CD14-positive monocyte (primary cell): ENCODE measurements at places on chromosomes 5 and 9.

- no peak for DNase-seq
Observed at GRCh38 chr5:112549605-112550166, 130.6 kb upstream of the EPB41L4A start.

GRCh38 chr5:110544603-110545002, 181.9 kb downstream of the TMEM232 start:
- DNase-seq, result no peak

DNA sequence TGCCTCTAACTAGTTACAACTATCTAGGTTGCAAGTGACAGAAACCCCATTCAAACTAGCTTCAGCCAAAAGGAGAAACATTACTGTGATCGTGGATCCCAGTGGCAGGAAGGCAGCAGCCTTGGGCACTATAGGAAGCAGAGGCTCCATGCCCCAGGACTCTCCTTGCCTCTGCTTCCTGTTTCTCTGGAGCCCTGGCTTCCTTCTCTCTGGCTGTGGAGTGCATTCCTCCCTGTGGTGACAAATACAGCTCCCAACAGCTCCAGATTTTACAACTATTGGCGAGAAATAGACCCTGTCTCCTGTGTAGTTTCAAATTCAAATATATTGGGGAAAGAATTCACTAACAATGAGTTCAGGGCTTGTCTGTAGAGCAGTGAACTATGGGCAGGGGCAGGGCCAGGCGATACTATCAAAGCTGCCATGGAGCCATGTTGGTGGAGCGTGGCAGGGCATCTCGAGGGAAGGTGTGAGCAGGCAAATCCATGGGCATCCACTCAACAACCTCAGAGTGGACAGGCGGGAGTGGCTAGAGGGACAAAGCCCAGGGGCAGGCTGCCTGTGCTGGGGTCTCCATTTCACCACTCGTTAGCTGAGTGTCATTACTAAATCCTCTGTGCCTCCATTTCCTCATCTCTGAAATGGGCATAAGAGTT, 189.5 kb downstream of the ERCC6L2 start:
- no peak for DNase-seq

DNA sequence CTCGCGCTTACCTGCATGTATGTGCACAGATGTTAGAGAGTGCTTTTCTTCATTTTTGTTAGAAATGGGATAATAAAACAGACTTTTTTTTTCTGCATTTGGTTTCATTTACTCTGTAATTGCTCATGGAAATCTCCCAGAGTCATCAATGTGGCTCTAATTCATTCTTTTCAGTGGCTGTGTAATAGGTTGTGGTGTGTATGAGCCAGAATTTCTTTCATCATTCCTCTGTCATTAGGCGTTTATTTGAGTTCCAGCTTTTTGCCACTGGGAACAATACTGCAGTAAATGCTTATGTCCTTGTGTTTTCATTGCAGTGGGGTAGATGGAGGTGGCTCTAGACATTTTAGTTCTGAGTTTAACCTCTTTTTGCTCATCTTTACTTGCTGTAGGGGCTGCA, 118.9 kb downstream of the NXNL2 start:
- no peak for DNase-seq

DNA sequence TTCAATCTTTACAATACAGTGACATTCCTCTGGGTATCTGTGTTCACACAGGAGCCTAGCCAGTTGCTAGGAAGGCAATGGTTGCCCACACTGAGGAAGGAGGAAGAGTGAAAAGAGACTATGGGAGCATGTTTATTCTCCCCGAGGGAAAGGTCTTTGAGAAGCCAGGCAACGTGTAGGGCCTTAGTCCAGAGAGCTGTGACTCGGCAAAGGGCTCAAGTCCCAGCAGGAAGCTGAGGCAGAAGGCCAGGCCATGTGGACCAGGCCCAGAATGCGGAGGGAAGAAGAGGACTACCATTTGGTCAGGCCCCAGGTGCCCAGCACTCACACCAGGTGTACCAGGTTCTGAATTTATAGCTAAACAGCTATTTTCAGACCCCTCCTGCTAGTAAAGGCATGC, 136.6 kb upstream of the DMAC1 start:
- DNase-seq, result peak; percentile 2

- no peak for DNase-seq
Observed at GRCh38 chr5:151926188-151926587, 1.5 kb upstream of the GLRA1 start.

DNA sequence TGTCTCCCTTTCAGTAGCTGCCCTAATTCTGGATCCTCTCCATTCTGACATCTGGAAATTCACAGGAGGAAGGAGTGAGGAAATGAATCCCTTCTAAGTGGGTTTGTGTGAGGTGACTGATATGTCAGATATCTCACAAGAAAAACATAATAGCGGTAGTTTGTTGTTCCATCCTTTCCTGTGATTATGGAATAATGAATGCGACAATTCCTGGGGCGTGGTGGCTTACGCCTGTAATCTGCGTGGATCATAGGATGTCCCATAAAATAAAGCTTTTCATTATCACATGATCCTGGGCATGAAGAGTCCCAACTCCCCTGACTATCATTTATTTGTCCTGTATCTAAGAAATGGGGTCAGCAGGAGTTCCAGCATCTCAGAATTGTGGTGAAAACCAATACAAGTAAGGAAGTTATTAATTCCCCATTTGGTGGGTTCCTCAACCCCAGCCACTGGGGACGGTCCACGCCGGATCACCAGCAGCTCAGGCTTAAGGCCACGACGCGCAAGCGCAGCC, 375 bp upstream of the C5orf24 start:
- no peak for DNase-seq

GRCh38 chr5:168836603-168837231, 257.5 kb upstream of the PANK3 start:
- DNase-seq, result no peak

- DNase-seq, result no peak
Observed at GRCh38 chr5:102099766-102100331, 196.2 kb downstream of the SLCO4C1 start.

- DNase-seq, result no peak
Observed at GRCh38 chr5:90598293-90598692, 39.7 kb downstream of the ADGRV1 start.

GRCh38 chr9:12439267-12439666, 253.9 kb upstream of the TYRP1 start:
- DNase-seq, result no peak

GRCh38 chr9:37668116-37668601, 17.4 kb downstream of the FRMPD1 start:
- no peak for DNase-seq

DNA sequence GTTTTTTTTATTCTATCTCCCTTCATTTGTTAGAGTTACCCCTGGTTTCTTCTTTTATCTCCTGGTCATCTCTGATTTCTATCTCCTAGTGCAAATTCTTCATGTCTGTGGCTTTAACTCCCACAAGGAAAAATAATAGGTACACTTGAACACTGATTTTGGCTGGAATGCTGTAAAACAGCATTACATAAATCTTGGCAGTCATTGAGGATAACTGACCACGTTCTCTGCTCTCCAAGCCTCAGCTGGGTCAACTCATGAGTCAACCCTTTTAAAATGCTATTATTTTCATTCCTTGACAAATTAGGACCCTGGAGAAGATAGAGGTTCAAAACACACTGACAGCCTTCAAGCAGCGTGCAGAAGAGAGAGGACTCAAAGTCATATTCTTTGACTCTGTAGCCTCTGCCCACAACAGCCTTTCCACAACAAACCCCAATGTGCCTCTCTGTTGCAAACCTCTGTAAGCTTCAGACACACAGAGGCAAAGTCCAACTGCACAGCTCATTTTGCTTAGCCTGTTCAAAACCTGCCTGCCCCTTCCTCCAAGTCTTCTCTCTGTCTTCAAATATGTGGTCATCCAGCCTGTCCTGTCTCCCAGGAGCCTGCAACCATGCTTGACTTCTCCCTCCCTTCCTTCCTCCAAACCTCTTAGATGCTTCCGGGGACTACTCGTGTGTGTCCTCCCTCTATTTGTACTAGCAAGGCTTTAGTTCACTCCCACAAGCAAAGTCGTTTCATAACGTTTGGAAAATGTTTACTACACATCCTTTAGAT, 398.4 kb downstream of the MED10 start:
- DNase-seq, result no peak

- no peak for DNase-seq
Observed at GRCh38 chr9:34190996-34191892, 12.4 kb downstream of the UBAP1 start.

- no peak for DNase-seq
Observed at GRCh38 chr9:1058826-1059487, 8.8 kb downstream of the DMRT2 start.

GRCh38 chr9:135677641-135678168, 14.6 kb downstream of the LCN9 start:
- no peak for DNase-seq

DNA sequence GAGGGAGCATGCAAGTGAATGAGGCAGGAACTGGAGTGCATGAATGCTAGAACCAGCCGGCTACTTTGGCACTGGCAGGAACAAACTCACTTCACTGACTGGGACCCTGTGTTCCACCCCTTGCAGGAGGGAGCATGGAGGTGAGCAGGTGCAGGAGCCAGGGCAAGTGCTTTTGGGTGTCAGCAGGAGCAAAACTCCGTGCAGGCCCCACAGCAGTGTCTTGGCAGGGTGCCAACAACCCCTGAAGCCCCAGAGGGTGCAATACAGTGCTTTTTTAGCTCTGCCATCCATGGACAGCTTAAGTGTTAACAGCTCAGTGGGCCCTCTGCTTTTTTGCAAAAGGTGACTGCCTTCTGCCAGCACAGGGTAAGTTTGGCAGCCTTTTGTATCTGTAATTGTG, 245.8 kb upstream of the PCSK5 start:
- DNase-seq, result no peak

- no peak for DNase-seq
Observed at GRCh38 chr9:83287021-83287420, 224.1 kb upstream of the RASEF start.

DNA sequence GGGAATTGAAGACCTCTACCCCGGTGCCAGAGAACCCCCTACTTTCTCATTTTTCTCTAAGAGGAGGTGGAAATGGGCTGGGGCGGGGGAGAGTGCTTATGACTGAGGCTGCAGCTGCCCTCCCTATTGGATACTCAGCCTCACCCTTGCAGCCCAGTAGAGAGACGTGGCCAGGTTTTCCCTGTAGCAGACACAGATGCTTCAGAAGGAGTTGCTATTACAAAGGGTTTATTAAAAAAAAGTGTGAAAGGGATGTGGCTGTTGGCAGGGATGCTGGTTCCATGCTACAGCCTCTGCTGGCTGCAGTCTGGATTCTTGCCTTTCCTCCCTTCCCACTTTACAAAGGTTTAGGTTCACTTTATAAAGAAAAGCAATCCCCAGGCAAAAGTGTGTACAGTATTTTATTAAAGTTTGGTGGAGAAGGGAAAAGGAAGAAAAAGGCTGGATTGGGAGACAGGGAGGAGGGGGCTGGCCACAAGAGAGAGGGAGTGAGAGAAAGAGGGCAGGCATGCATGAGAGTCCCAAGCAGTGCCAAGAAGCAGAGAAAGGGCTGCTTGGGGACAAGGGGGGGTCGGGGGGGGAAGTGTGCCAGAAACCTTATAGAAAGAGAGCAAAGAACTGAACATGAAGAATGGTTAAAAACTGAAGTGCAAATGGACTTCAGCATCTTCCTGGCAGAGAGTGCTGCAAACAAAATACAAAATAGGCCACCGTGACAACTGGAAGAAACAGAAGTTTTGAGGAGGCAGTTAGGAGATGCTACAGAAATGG, 29.5 kb upstream of the NFIB start:
- no peak for DNase-seq

GRCh38 chr9:34624475-34625185, 4.2 kb downstream of the ARID3C start:
- DNase-seq, result no peak

- no peak for DNase-seq
Observed at GRCh38 chr5:63960646-63961045, 1.6 kb downstream of the HTR1A start.

- no peak for DNase-seq
Observed at GRCh38 chr9:14530841-14531240, 162.4 kb downstream of the ZDHHC21 start.

DNA sequence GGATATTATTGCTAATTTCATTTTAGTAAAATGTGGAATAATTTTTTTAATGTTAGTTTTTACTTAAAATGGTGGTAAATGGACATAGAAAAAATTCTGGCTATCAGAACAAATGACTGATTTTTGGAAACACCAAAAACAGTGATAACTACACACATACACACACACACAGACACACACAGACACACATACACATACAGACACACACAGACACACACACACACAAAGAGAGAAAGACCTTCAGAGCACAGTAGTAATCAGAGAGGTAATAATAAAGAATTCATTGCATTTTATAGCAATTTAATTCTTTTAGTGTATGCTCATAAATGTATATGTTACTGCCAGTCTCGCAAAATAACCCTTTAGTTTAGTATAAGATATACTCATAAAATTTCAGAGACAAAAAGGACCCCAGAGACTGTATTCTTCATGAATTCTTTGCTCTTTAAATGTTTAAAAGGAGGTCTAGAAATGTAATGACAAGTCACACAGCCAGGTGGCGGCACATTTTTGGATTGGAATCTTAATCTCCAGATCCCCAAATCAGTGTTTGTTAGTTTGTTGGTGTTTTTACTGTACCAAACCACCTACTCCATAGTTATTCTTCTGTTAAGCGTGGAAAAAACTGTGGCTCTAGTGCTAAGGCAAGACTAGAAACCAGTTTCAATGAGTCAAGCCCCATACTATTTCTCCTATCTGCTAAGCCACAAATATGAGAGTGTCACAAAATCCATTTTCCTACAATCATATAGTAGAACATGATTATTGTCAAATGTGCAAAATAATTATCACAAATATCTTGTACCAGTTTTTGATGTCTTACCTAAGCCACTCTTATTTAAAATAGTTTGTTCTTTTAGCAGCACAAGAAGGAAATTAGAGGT, 109.9 kb downstream of the EDIL3 start:
- DNase-seq, result no peak

DNA sequence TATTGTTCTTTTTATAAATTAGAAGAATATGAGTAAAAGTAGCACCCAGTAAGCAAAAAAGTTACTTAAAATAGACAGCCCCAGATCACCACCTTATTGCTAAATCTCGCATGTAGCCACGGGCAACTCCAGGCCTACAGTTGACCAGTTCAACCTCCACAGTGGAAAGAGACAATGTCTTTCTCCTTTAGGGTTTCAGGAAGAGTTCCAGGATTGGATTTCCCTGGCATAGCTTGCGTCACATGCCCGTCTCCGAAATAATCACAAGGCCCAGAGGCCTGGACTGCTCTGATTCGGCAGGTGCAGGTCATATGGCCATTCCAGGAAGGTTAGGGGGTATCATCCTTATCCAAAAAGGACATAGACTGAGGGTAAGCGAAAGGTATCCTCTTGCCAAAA, 9.9 kb upstream of the PFDN1 start:
- no peak for DNase-seq

- no peak for DNase-seq
Observed at GRCh38 chr5:66149950-66150349, 5.8 kb downstream of the SREK1 start.

- no peak for DNase-seq
Observed at GRCh38 chr5:156971848-156972525, 9.0 kb upstream of the TIMD4 start.
